ENCODE measurements at places on chromosomes 7 and 10. TPM values are rescaled to one million over a fixed set of nuclear protein-coding genes. Genes with fewer than 3 reads are reported as not detected.

GRCh38 chr10:131280101-131280500 is 31.4 kb downstream of the TCERG1L start:
- DNase-seq, result no peak

GRCh38 chr10:114925587-114926586 is 12.1 kb upstream of the TRUB1 start:
- peak; percentile 82 for DNase-seq

GRCh38 chr10:67839951-67840350 is 2.0 kb upstream of the DNAJC12 start:
- no peak for DNase-seq

The DPYSL4 gene
- 5.6 TPM for total RNA-seq

The OR6V1 gene
- not detected for total RNA-seq

DNA sequence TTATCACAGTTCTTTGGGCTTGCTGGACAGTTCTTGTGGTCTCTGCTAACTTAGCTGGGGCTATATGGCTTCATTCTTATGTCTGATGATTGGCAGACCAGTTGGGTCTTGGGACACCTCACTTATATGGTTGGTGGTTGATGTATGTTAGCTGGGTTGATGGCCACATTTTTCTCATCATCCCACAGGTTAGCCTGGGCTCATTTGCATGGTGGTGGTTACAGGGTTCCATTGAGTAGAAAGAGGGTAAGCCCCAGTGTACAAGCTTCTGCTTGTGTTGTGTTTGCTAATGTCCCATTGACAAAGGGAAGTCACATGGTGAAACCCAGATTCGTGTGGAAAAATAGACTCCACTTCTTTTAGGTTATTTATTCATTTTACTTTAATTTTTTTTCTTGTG is 40.6 kb downstream of the TMEM60 start:
- DNase-seq, result no peak

The ANKRD2 gene
- 0.26 TPM for total RNA-seq

- DNase-seq, result no peak
These were observed 71.9 kb upstream of the CHST15 start for GRCh38 chr10:124165311-124165710.

DNA sequence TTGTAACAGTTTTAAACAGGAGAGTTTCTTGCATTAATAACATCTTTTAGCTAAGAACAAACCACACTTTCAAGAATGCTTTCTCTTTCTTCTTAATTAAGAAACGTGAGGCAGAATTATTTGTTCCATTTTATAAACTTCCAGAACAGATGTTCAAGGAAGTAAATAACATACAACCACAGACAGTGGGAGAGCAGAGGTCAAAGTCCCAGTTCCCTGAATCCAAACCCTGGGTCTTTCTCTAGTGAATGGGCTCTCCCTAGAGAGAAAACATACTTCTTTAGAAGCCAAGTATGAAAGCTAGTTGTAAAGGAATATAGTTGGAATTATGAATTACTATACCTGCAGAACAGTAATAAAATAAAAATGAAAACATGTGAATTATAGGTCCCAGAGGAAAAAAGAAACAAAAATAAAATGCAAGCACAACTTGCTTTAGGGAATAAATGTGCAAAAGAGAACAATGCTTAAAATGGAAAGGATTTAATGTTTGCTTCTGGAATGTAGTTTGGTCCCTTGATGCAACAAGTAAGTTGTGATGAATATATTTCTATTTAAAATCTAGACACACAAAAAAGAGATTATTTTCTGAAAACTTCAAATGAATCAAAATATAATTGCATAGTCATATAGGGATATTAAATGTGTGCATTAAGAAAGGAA is 6.0 kb downstream of the OR6B1 start:
- no peak for DNase-seq

The TFPI2 gene
- 290 TPM for total RNA-seq

DNA sequence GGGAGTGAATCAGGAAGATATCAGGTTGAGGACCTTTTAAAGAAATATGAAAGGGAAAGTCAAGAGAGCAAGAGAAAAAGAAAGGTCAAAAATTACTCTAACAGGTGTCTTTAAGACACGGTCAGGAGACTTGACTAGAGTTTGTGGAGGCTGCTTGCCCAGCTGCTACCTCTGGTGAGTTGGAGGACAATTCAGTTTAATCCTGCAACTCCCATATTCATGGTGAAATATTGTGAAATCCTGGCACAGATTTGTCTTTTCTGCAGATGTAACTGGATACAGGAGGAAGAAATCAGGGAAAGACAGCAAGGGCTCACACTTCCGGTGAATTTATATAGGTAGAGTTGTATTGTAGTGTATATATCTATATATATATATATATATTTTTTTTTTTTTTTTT is 93.5 kb downstream of the AKAP9 start:
- DNase-seq, result no peak

The ACTR3C gene
- total RNA-seq, result 4.7 TPM

GRCh38 chr10:12874501-12874900 is 127.0 kb downstream of the CCDC3 start:
- DNase-seq, result no peak

The TRIL gene
- 29.6 TPM for total RNA-seq

GRCh38 chr10:91137822-91138221 is 82.6 kb upstream of the PCGF5 start:
- DNase-seq, result no peak

The GRID2IP gene
- not detected for total RNA-seq

DNA sequence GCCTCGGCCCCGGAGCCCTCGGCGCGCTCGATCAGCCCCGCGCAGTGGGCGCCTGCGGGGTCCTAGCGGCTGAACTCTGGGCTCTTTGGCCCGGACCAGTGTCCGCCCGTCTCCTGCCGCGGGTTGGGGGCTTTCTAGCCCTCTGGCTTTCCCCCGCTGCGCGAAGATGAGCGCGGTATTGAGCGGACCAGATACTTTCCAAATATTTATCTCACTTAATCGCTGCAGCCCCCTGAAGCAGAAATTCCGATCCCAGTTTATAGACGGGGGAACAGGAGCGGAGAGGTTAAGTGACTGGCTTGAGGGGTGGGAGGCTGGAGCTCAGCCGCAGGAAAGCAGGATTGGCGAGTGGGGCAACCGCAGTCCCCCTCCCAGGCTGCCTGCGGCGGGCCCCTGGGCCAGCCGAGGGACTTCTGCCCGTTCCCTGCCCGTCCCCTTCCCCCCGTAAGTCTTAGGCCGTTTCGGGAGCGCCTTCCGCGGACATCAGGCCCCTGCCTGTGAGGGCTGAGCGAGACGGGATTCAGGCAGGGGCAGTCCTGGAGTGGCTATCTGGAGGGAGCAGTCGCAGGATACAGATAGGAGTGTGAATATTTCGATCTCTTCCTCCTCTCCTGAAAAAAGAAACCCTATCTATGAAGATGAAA is 565 bp downstream of the STRIP2 start:
- DNase-seq, result no peak

GRCh38 chr10:102527546-102527945 is 23.8 kb downstream of the SUFU start:
- DNase-seq, result no peak

The SPACDR gene
- 0.39 TPM for total RNA-seq

DNA sequence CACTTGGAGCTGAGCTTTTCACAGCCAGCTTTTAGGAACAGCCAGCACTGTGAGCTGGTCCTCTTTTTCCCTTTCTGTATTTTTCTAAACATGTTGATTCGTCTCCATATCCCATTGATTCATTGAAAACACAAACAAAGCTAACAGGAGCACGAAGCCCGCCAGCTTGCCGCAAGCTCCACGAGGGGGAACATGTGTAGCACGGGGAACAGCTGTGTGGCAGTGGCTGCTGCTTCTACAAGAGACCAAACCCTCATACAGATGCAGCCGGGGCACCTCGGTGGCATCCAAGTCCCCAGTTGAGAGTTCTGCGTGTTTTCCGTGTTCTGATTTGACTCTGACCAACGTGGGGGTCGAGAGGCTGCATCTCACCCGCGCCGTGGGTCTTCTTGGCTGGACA is 80.8 kb upstream of the SH2B2 start:
- no peak for DNase-seq

DNA sequence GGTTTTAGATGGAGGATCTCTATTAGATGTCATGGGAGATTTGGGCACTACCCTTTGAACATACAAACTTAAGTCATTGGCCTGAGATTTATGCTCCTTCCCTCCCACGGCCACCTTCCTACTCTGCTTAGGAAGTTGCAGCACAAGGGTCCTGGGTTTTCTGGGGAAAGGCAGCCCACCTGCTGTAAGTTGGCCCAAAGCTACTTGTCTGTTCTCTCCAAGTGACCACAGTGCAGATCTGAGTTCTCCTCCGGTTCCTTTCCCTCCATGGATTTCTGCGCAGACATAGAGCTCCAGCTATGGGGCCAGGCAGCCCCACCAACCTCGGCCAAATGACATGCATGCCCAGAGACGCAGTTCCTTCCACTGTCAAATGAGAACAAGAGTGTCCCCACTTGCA is 12.8 kb upstream of the C10orf53 start:
- DNase-seq, result no peak

DNA sequence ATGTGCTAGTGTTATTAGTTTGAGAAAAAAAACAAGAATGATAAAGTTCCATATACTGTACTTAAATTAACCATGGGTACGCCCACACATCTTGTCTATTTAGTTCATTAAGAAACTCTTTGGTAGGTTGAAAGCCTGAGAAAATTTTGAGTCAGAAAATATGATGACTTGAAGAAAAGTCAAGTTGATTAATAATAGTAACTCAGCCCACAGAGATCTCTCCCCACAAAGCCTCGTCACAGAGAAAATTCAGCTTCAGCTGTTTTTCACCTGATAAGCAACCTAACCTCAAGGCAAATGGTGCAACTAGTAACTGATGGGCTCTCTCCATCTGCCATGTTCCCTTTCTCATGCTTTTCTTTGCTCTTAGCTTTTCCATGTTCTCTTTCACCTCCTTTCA is 1021.6 kb downstream of the GATA3 start:
- no peak for DNase-seq

DNA sequence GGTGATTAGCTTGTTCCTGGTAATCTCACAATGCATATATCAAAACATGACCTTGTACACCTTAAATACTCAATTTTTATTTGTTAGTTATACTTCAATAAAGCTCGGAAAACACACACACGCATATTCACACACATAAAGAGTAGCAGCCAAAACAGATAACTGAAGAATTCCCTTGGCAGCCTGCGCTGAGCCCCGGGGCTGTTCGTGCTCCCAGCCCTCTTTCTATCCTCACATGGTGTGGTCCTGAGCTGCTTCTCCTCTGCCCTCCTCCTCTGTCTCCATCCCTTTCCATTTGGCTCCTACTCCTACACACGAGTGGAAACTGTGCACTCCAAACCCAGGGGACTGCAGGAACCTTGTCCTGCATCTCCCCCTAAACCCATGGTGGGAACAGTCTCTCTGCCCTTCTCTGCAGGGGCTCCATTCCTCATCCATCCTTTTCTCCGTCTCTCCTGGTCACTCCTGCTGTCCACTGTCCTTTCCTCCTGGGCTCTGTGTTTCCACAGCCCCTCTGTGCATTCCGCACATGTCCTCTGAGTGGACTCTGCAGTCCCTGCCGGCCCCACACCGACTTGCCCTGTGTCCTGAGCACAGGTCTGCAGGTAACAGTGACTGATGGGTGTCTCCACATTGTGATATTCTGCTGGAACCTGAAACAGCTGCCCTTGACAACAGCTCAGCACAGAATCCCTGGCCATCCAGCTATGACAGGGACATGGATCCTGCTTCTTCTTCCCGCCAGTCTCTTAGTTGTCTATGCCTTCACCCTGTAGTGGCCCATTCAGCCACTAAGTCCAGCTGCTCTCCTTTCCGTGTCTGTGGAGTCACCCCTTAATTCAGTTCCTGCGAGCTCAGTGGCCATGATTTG is 216.8 kb upstream of the ZNF32 start:
- no peak for DNase-seq

The SEMA3C gene
- total RNA-seq, result under 0.01 TPM

DNA sequence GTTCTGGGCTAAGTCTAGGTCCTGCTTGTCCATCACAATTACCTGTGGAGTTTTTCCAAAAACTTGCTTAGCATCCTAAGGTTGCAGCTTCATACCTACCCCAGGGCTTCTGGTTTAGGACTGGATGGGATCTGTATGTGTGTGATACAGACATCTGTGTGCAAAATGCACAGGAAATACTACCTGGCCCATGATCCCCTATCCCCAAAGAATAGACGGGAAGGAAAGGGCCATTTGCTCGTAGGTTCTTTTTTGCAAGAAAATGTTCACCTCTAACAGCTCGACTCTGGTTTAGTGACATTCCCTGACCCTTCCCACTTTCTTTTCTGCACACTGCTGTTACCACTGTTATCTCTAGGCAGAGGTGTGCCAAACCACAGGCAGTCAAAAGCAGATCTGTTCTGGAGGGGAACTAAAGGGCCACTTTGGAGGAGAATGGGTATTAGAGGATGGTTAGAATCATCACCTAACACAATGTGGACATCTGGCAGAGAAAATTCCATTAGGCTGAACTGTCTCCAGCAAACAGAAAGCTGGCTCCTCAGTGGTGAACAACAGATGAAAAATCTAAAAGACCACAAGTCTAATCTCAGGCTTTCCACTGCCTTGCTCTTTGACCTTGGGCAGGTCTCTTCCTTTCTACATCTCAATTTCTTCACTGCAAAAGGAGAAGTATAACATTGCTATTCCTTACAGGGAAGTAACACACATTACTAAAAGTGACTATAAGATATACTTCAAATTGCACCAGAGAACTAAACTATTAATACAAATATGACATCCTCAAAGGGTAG is 107.4 kb downstream of the UBE2H start:
- DNase-seq, result no peak

- no peak for DNase-seq
These were observed 866.3 kb upstream of the LRRN3 start for GRCh38 chr7:110224643-110225042.

The CFAP69 gene
- 0.63 TPM for total RNA-seq

DNA sequence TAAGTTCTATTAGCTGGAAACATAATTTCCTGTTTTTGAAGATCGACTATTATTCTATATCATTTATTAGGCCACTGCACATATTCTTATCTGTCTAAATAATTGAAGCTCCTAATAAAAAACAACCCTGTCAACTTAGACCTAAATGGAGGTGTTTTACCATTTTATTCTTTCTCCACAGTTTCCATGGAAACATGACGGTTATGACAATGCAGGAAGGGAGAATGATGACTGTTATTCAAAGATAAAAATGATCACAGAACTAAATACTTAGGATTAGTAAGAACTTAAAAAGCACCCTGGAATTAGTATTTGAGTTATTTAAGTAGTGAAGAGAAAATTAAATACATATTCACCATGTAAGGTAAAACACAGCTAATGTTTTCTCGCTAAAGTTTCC is 119.9 kb upstream of the DKK1 start:
- peak; percentile 52 for DNase-seq

DNA sequence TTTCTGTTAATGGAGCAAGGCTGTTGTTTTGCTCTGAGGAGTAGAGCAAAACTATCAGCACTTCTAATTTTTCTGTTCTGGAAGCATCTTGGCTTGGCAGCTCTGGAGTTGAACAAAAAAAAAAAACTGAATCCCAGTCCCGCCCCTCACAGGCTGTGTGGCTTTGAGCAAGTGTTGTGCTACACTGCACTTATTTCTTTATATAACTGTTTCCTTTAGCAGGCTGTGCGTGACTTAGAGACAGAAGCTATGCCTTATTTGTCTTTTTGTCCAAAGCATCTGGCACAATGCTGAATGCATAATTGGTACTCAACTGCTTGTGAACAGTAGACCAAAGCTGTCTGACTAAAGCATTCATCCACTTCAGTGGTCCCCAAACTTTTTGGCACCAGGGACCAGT is 96.1 kb downstream of the AMPH start:
- no peak for DNase-seq
